Epithelial cell of esophagus (primary cell): ENCODE measurements at places on chromosomes 1 and 21.

DNA sequence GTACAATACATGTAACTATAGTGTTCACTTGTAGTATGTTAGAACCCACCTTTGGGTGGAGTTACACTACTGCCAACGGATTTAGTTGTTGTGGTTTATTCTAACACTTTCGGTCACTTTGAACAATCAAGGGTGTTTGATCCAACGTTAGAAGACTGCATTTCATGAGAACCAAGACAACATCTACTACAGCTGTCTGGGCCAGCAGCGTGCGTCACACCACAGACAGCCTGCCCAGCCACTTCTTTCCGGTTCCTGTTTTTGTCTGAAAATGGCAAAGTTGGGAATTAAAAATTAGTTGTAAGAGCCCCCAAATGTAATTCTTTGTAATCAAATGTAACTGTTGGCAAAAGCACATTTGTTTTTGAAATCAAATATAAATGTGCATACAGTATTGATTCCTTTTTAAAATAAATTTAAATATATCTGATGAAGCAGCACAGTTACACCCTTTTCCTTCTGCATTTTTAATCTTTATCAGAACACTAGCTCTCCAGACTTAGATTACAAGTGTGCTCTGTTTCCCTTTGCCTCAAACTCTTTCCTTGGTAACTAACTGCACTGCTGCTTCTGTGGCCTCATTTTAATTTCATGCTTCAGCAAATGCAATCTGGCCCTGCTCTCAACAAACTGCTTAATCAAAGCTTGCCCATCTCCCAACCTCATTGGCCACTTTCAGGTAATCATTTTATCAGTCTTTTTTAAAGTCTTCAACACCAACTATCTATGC lies 86.6 kb upstream of the DPH5 start:
- DNase-seq, result no peak

DNA sequence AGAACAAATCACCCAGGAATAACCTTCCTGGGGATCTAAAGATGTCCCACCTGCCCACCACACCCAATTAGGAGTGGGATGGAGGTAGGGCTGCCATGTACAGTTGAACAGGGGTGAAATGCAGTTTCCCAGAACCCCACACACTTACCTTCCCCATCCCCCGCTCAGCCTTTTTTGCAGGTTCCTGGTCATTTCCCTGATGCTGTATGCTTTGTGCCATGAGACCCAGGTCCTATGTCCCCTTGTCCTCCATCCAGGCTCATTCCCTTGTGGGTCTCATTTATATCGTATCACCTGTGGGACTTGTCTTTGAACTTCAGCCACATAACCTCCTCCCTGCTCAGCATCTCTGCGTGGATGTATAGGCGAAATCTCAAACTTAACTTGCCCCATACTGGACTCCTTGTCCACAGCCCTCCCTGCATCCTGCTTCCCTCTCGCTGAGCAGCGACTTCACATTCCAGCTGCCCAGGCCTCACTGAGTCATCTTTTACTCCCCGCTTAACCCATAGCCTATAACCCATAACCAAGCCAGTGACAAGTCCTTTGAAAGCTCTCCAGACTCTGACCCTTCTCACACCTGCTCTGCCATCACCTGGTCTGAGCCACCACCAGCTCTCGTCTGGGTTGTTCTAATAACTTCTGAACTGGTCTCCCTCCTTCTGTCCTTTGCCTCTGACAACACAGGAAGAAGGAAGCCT lies 4.7 kb downstream of the LDLRAD2 start:
- DNase-seq, result peak; percentile 41

DNA sequence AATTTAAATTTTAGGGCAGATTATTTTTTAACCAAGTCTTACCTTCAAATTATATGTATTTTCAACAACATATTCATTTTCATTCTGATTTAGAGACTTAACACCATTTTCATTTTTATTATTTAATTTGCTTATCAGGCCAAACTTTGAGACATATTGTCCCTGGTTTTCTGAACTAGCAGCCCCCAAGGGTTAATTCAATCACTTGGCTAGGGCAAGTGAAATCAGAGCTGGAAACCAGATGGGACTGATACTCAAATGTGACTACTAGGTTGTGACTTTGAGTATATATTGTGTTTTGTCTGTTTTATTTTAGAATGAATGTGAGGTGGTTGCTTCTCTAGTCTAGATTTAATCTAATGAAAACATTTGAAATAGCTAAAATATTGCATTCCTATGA lies 198.9 kb upstream of the PTGFR start:
- no peak for DNase-seq

DNA sequence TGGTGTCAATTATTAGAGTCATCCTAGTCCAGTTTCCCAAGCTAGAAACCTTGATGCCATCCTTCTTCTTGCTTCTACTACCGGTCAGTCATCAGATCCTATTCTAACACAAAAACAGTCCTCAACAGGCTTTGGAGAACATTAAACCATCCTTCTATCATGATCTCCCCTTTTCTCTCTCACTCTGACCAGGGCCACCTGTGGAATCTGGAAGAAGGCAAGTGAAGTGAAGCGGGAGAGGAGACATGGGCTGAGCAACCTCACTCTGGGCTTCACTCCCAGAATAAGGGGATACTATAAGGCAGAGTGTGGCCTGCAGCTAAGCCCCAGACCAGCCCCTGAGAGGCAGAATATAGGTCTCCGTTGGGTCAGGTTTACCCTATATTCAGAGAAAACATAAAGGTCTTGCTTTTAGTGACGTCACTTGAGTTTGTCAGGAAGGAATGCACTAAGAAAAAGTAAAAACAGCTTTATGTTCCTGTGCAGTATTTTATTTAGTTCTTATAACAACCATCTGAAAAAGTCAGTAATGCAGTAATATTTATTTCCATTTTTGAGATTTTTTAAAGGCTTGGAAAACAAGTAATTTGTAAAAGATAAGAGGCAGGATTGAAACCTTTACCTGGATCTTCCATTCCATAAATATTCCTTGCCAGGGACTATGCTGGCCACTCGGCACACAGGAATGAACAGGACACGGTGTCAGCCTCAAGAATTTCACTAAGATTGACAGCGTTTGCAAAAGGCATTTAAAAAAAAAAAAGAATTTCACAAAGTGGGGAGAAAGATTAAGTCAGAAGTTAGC lies 61.3 kb downstream of the NFASC start:
- DNase-seq, result no peak

DNA sequence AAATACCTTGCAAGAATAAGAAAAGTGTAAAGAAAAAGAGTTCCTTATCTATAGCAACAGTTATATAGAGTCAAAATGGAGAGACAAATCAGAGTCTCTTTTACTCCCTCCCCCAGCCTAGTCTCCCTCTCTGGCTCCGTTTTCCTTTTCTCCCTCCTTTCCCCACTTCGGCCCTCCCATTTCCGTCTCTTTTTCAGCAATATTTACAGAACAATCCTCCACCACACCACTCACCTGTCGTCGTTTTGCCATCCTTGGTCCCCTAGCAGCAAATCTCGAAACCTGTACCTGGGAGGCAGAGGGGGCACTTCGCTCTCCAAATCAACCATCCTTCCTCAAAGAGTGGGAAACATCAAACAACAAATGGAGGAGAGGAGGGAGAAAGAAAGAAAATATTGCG lies 259 bp downstream of the KCNT2 start:
- DNase-seq, result peak; percentile 1

- DNase-seq, result no peak
Measured at GRCh38 chr1:200732438-200732837, 6.3 kb upstream of the CAMSAP2 start.

DNA sequence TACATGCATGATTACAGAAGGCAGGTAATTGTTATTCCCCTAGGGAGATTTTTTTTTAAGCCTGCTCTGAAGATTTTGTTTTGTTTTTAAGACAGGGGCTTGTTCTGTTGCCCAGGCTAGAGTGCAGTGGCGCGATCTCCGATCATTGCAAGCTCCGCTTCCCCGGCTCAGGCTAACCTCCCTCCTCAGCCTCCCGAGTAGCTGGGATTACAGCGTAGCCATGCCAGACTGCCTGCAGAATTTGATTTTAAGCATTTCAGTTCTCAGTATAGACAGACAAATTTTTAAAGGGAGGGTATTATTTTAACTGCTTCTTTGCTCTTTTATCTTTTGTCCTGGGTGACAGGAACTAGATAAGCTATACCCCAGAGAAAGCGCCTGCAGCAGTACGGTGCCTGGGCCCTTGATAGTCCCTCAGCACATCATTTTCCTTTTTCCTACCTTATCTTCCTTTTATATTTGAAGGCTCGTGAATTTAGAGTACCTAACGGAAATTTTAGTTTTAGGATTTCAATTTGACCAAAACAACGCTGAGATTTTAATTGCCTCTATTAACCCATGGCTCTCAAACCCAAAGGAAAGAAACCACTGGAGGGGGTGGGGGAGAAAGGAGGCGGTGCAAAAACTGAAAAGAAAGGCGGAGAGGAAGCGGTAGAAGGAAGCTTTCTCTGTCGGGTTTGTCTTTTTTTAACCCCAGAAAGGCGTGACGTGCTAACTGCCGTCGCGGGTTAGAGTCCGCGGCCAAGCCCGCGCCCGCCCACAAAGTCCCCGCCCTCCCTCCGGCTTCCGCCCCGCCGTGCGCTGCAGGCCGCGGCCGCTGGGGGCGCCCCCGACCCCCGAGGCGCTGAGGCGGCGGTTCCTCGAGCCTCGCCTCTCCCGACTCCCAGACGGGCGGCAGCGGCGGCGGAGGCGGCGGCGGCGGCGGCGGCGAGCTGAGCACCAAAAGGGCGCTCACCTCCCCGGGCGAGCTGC lies at the start of gene EEIG2:
Gene EEIG2 (plus strand): TSS at position 886 of the 972 bp plus-strand sequence. CDS start 329 bp downstream, outside the sequence.
- DNase-seq, result peak; percentile 75

- DNase-seq, result peak; percentile 68
Measured at GRCh38 chr1:28510273-28510969, 4.6 kb downstream of the RCC1 start.

DNA sequence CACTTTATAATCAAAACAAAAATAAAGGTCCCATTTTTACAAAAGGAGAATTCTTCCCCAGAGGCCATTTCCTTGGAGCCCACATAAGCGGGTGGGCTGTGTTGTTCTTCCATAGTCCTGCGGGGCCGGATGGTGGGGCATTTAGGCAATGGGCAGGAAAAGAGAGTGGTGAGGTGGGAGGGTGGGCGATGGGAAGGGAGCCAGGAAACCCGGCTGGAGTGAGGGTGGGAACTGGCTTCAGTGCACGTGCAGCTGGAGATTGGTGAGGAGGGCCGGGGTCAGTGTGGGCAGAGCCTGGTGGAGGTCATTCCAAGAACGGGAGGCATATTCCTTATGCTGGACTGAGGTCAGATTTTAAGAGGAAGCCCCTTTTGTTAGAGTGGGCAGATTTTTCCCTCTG lies 13.6 kb downstream of the NENF start:
- DNase-seq, result no peak

DNA sequence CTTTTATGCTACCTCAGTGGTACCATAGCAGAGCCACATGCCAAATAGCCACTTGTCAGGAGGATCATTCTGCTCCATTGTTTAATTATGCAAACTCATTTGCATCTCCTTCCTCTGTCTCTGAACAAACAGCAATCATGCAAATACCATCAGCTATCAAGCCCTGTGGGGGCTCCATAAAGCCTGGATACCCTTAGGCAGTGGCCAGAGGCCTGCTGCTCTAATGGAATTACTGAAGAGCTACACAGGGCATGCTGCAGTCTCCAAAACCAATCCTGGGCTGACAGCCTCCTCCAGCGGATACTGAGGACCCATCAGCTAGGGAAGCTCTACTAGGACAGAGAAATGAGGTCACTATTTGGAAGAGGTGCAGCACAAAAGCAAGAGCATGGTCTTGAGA lies 376.3 kb downstream of the KCNH1 start:
- DNase-seq, result no peak

DNA sequence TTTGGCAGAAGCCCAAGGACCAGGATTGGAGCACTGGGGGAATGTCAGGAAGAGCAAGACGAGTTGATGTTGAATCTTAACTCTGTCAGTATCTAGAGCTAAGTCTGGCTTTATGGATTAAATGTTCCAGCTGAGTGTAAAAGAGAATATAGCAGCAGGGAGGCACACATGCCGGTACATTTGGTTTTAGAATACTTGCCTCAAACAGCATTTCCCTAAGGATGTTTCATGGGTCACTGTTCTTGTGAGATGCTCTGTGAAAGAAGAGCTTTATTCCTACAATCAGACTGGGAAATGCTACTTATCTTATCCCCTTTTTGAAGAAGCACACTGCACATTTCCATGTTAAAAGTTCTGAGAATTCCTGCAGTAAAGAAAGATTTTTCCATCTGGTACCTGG lies 440.3 kb upstream of the B3GALT2 start:
- DNase-seq, result no peak

DNA sequence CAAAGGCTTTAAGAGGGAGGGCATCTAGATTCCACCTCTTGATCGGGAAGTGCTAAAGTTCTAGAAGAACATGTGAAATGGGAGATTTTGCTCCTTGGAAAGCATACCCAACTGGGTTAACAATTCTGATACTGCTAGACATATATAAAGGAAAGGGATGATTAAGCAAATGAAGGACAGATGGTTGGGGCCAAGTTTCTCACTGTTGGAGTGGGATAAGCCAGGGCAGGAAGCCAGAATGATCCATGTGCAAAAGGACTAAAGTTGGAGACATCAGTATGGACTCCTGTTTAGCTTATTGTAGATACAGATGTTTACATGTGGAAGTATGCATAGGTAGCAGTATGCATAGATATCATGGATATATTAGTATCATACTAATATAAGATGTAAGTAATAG lies 16.8 kb downstream of the PLA2G5 start:
- no peak for DNase-seq

- no peak for DNase-seq
Measured at GRCh38 chr1:2538872-2539271, 8.8 kb upstream of the HES5 start.

DNA sequence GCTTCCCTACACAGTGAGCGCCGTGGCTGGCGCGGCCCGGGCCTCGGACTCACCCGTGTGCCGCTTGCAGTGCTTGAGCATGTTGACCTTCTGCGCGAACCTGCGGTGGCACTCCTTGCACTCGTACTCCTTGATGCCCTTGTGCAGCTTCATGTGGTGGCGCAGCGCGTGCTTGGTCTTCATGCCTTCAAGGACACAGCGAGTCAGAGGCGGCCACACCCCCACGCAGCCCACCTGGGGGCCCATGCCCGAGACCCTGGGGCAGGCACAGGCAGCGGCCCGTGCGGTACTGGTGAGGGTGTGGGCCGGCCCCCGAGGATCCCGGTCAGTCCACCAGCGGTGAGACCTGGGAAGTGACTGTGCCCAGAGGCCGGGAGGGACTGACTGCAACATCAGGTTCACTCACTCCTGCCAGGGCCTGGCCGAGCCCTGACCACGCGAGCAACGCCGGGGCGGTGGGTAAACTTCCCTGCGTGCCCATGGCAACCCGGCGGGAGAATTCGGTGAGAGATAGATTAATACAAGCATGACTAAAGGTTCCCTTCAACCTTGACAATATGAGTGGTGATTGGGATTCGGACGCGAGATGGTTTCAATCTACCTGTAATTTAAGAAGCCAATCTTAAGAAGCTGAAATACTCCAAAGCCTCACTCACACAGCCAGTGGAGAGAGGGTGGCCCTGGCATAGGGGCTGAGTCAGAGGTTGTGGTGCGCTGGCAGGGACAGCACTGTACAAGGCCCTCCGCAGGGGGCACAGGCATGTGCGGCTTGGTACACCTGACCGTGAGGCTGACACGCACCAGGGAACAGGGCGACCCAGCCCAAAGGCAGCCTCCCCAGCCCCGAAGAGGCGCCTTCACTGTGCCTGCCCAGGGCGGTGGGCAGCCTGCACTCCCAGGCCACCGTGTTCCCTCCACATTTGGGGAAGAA lies 49.1 kb upstream of the RIPK4 start:
- no peak for DNase-seq

- no peak for DNase-seq
Measured at GRCh38 chr1:175470591-175470990, 272.8 kb downstream of the TNR start.

- DNase-seq, result peak; percentile 26
Measured at GRCh38 chr1:97074771-97075170, 353.2 kb downstream of the PTBP2 start.

GRCh38 chr1:246317332-246318035 lies 189.6 kb downstream of the SMYD3 start:
- DNase-seq, result peak; percentile 45
